ENCODE measurements at places on chromosomes 5 and 9. TPM values are rescaled to one million over a fixed set of nuclear protein-coding genes. Genes with fewer than 3 reads are reported as not detected.

GRCh38 chr5:8611067-8611466 lies 742.1 kb downstream of the MTRR start:
- DNase-seq: no peak

DNA sequence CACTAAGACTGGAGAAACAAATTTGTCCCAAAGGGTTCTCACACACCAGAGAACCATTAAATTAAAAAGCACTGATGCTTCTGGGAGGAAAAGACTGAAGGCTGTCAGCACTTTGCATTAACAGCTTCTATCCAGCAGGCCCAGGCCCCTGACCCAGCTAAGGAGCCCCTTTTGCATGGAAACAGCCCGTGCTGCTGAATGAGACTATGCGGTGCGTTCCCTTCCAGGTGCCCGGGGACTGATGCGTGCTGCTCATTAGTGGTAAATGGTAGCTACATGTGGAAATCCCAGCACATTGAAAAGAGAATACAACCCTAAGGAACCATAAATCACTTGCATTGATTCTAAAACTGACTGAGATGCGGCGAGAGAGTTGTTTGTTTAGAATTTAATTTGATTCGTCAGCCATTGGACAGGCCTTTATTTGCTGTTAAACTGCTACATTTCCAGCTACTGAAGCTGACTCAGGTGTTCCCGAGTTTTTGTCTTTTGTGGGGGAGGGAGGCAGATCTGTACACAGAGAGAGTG lies 351.0 kb upstream of the SLC24A2 start:
- no peak for DNase-seq

Gene RASGEF1C
- 12.8 TPM for total RNA-seq

DNA sequence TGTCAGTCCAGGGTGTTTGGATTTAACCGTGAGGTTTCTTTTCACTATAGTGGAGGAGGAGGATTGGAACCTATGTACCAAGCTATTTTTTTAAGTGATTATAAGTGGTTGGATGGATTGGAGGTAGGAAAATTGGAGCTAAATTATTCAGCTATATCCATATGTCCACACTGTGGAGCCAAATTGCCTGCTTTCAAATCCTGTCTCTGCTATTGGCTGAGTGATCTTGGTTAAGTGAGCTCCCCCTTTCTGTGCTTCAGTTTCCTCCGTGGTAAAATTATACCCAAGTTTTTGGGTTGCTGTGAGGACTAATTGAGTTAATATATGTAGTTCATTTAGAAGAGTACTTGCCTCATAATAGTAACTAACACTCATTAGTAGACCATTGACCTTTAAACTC lies 2.5 kb downstream of the CENPP start:
- DNase-seq: no peak

GRCh38 chr5:180178531-180179441 lies 30.2 kb downstream of the RASGEF1C start:
- DNase-seq: no peak

GRCh38 chr5:141241496-141241895 lies 3.7 kb upstream of the PCDHB15 start:
- no peak for DNase-seq

All from occipital lobe (tissue), 3 donors.